Esophagus squamous epithelium (tissue), 5 donors: ENCODE measurements at places on chromosomes 2 and 18.

- no peak for DNase-seq
These were observed 131.0 kb downstream of the PAX3 start for GRCh38 chr2:222167762-222168161.

DNA sequence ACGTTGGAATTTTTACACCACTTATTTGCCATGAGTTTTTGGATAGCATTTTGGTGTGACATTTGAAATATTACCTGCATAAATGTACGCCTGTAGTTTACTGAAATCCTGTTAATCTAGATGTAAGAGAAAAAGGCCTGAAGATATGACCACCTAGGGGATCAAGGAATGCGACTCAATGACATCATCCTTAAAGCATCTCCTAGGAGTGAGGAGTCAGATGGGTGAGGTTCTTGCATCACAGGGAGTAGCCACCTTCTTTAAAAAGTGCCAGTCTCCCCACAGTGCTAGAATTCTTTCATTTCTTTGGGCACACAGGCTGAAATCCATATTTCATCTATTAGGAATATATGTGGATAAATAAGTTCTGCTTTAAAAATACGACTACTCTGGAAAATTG is 34.5 kb downstream of the ADCYAP1 start:
- DNase-seq, result no peak

- DNase-seq, result no peak
These were observed 1.1 kb upstream of the ZNF521 start for GRCh38 chr18:25353080-25353479.

- no peak for DNase-seq
These were observed 300.4 kb downstream of the KCNS3 start for GRCh38 chr2:18178736-18179349.

DNA sequence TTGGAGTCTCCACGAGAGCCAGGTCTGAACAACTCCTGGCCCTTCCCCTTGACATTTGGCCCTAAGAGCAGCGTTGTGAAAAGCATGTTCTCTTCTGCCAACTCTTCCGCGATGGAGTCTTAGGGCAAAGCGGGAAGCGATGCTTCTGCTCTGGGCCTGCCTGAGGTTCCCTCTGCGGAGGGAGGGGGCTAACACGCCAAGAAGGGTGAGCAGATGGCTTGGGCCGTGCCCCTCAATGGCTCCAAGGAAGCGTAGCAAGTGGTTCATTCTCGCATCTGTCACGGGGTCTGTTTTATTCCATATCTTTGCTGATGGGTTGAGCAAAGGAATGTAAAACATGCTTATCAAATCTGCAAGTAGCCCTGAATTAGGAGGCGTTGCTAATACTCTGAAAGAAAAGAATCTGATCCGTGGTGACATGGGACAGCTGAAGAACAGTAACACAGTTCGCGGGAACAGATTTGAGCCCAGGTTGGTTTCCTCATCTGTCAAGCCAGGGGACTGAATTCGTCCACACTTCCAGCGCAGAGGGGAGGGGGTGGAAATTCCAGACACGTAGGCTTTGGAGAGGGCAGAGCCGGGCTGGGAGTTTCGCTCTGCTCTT is 38.0 kb downstream of the DNMT3A start:
- no peak for DNase-seq

- DNase-seq, result no peak
These were observed 17.7 kb upstream of the ARL5A start for GRCh38 chr2:151845884-151846283.

DNA sequence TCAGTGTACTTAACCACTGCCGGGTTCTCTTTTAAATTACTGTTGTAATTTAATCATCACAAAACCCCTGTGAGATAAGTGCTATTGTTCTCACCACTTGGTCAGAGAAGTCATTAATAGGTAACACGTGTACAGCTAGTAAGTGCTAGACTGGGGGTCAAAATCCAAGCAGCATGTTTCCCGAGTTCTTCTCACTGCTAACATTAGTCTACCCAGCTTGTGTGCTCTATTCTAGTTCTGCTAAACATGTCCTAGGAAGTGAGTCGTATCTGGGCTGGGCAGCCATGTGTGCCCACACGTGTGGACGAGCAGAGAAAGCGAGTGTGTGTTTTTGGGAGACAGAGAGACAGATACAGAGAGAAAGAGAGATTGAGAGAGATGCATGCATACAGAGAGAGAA is 94.1 kb downstream of the BIN1 start:
- no peak for DNase-seq
